ENCODE measurements at places on chromosomes 5 and 9. TPM values are rescaled to one million over a fixed set of nuclear protein-coding genes. Genes with fewer than 3 reads are reported as not detected.

DNA sequence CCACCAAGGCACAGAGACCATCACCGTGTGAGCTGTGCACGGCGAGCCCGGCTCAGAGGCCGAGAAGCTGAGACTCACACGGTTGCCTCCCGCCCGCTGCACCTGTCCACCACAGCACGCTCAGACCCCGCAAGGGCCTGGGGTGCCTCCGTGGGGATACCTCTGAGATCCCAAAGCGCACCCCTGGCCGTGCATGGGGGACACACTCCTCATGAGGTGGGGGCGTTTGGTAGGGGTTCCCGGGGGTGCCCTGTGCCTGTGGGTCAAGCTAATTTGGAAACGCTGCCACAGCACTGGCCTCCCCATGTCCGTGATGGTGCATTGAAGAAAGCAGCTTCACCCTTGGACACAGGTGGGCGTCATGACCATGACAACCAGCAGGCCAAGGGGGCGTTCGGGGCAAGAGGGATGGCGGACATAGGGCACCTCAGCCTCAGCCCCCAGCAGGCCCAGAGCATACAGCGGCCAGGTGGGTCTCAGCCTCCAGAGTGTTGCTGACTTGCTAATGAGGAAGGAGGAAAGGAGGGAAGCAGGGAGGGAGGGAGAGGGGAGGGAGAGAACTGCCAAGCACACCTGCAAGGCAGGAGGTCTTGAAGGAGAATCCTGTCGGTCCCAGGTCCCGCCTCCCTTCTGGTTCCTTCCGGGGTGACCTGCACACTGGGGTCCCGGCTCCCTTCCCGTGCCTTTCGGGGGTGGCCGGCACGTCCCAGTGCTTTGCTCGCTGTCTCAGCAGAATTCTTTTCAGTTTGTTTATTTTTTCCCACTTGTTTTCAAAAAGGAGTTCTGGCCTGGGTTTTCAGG is 34.7 kb downstream of the GLT6D1 start:
- peak; percentile 42 for DNase-seq

The SPINK7 gene
- total RNA-seq, result not detected

The SECISBP2 gene
- 36.7 TPM for total RNA-seq

The SNCB gene
- total RNA-seq, result not detected

- no peak for DNase-seq
Measured at GRCh38 chr5:139852696-139853095, 57.1 kb downstream of the PSD2 start.

The ADAMTS6 gene
- total RNA-seq, result 1.2 TPM

GRCh38 chr9:127211983-127212382 is 52.6 kb upstream of the GARNL3 start:
- DNase-seq, result no peak

DNA sequence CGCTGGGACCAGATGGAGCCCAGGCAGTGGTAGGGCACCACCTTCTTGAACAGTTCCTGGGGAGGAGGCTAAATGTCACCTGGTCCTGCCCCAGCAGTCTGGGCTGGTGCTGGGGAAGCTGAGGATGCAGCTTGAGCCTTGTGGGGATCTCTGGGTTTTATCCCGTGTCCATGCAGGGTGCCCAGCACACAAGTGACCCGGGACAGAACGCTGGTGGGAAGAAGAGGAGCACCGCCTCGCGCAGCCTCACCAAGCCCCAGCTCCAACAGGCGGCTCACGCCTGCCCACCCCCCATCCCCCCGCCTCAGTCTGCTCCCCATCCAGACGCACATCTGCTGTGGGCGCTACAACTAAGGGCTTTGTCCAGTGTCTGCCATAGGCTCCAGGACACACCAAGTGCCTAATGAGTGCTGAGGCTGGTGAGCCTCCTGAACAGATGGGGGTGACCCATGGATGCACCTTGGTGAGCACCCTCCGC is 13.8 kb downstream of the RALGDS start:
- DNase-seq, result no peak

The NAIP gene
- total RNA-seq, result 2.5 TPM

The PCDH12 gene
- 0.88 TPM for total RNA-seq

- DNase-seq, result no peak
Measured at GRCh38 chr5:33491941-33492340, 51.2 kb downstream of the TARS1 start.

- no peak for DNase-seq
Measured at GRCh38 chr5:33423018-33423630, 17.6 kb upstream of the TARS1 start.

The FIBCD1 gene
- total RNA-seq, result not detected

The FABP6 gene
- total RNA-seq, result not detected

- no peak for DNase-seq
Measured at GRCh38 chr5:55763746-55764420, 26.0 kb downstream of the DDX4 start.

The CCDC152 gene
- 16.2 TPM for total RNA-seq

DNA sequence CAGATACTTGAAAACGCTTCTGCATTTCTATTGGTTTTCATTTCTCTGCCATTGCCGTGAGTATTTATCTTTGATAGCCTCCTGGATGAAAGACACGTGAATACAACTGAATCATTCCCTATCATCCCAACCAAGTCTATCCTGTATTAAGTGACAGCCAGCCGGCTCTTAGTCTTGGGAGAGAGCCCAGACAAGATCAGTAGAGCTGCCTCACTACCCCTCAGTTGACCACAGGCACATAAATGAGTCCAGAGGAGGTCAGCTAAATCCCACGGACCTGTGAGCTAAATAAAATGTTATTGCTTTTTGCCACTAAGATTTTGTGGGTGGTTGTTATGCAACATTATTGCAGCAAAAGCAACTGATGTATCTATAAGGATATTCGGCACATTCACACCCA is 639.0 kb upstream of the ACO1 start:
- no peak for DNase-seq

DNA sequence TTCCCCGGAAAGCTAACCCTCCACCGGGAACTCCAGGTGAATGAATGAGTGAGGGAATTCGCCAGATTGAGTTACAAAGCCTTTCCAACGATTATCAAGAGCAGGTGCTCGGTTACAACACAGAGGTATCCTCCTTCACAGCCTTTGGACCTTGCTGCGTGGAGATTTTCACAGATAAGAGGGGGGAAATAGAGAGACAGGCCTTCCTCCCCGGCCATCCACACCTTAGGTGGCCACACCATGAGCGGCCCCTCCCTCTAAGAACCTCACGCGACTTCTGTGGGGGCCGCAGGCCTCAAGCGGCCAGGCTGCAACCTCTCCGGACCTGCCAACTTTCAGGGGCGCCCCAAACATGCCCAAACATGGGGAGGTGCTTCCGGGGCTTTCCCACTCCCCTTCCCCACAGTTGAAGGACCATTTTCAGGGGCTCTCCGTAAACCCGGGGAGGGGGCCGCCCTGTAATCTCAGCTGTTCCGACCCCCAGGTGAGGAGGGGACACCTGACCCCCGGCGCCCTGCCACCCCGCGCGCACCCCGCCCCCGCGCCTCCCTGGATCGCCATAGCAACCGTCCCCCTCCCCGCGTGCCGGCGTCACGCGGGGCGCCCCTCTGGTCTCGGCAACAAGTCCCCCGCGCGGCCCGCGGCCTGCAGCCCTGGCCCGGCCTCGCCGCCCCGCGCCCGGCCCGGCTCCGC is 603 bp downstream of the DENND1A start:
- DNase-seq, result no peak

DNA sequence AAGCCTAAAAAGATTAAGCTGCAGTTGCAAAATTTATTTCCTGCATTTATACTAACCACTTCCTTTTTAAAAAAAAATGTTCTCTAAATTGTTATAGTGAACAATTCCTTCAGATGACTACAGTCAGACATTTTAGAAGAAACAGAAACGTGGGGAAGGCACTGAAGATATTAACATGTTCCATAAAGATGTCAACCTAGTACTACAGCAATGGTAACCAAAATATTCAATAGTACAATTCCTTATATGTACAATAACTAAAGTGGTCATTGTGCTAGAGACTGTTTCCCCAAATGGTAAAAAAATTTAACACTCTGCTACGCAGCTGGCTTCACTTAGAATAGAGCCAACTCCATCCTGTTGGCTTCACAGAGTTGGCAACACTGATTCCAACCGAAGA is 97.7 kb downstream of the FNBP1 start:
- no peak for DNase-seq

The C8G gene
- total RNA-seq, result not detected

- DNase-seq, result no peak
Measured at GRCh38 chr9:115627511-115627910, 509.6 kb upstream of the TNC start.

DNA sequence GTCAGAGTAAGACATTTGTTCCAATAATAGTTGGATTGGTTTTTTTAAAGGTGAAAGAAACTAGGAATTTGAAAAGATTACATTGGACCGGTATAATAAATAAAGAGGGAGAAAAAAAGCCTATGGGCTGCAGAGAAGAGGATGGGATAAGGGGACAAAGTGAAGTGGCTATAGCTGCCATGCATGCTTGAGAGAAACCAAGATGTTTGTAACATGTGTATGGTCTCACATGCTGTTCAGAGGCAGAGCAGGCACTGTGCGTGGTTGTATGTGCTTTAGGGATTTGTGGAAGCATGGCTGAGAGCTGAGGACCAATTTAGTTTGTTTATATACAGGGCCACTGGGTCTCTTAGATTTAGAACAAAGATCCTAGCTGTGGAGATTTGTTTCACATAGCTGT is 32.7 kb downstream of the LNPEP start:
- DNase-seq, result no peak

DNA sequence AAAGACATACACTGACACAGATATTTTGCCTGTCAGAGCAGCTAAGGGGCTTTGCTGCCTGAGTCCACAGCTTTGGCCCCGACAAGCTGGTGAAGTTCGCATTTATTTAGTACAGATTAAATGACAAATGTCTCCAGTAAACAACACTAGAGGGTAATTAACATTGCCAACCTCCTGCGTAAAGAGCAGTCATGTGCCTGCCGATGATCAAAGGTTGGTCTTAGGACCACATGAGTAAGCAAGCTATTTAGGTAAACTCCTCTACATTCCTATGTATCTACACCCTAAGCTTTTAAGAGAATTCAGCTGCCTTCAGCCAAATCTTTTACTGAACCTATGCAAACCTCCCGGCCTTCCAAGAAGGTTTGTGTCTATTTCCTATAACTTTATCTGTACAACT is 73.0 kb upstream of the PJA2 start:
- no peak for DNase-seq

The FAT2 gene
- not detected for total RNA-seq

The ANKRD34B gene
- not detected for total RNA-seq

DNA sequence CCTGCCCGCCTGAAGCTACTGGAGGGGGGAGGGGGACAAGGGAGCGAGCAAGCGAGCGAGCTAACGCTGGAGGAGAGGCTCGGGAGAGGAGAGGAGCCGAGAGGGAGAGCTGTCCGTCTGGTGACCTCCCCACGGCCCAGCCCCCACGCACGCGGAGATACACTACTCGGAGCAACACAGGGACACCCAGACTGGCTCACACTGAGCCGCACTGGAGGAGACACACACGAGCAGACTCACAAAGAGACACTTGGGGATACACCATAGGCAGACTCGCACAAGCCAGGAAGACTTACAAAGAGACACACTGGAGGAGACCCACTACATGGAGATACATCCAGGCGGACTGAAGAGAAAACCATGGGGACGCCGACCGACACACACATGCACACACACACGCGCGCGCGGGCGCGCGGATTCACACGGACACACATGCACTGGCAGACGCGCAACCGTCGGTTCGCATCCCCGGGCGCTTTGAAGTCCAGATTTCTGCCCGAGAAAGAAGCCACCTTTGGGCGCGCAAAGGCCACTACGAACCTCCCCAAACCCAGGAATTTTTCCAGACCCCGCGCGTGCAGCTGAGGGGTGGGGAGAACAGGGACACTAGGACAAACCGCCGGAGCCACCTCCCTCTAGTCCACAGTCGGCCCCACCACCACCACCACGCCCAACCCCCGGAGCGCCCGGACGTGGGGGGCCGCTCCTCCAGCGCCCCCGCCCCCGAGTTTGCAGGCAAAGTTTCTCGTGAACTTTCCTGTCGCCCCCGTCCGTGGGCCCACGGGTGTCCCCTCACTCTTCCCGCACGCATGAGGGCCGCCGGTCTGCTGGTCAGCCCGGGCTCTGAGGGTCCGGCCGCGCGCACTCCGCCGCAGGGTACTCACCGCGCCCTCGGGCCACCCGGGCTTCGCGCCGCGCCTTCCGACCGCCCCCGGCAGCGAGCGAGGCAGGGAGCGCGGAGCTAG is 571 bp downstream of the CNTFR start:
- DNase-seq, result no peak

DNA sequence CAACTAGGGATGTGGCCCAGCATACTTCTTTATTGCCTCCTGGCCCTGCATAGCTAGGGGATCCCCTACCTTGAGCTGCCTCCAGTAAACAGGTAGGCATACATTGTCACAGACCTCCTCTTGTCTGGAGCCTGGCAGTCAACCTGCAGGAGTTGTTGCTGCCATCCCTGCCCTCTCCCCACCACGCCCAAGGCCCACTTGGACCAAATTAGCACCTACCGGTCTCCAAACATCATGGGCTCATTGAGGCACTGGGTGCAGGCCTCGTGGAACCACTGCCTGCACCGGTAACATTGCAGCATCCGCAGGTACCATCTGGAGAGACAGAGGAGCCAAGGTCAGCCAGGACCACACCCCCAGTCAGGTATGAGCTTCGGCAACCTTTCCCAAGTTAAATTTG is 10.3 kb downstream of the PHF19 start:
- no peak for DNase-seq

- DNase-seq, result no peak
Measured at GRCh38 chr9:20331095-20331685, 291.1 kb downstream of the MLLT3 start.

DNA sequence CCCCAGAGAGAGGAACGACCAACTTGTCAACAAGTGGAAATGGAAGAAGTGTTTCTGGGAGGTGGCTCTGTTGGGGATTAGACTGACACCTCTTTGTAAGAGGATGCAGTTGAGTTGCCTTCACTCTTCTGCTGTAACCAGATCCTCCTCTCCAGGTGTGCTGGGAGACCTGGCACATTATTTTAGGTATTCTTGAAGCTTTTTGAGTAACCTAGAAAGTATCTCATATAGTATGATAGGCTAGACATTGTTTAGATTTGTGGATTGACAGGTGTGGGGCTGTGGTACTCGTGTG is 21.6 kb downstream of the SNX30 start:
- no peak for DNase-seq

DNA sequence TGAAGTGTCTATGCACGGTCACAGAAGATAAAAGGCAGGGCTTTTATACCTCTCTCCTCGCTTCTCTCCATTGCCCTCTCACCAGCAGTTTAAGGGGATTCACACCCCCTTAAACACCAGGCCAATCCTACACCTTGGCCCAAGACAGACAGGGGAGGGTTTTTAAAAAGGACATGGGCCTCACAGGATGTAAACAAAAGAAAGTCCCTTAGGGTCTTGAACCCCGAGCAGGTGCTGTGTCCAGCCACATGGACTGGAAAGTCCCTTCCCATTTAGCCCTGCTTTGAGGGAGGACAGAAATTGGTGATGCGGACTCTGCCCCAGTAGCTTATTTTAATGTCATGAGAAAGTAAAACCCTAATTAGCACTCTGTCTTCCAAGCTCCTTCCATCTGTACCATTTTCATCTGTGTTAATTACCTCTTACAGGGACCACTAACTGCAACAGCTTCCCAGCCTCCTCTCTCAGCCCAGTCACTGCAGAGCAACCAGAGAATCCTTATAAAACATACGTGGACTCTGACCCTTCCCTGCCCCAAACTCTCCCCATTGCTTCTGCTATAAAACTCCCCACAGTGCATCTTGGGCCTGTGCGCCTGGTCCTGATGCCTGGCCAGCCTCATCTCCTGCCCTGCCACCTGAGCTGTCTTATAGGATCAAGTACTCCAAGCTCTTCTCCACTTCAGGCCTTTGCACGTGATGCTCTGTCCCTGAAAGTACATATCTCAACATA is 16.7 kb downstream of the WHRN start:
- no peak for DNase-seq

GRCh38 chr5:627840-628239 is 15.7 kb downstream of the CEP72 start:
- DNase-seq, result no peak

- DNase-seq, result no peak
Measured at GRCh38 chr5:132915681-132916080, 42.2 kb downstream of the LEAP2 start.

Data from CD8-positive, alpha-beta memory T cell (primary cell).